ENCODE measurements at places on chromosomes 13 and 19. TPM values are rescaled to one million over a fixed set of nuclear protein-coding genes. Genes with fewer than 3 reads are reported as not detected.

DNA sequence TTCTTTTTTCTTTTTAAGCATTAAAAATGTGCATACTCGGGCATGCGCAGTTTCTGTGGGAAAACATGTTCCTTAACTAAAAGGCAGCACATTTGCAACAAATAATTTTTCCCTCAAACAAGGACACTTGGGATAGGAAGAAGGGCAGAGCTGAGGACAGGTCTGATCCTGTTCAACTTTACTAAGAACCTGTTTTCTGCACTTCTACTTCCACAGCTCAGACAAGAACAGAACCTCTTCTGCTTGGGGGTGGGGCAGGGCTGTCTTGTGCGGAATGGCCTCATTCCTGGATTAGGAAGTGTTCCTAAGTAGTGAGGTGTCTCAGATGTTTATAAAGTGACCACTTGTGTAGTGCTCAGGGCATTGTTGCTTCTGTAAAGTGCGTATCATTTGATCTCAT lies 18.3 kb downstream of the SAFB start:
- peaks cover 20% of the 10 kb centered on the region for H3K4me1 ChIP-seq
- H3K36me3 ChIP-seq, result peaks cover 32% of the 10 kb centered on the region
- no peak for DNase-seq
- H3K27ac ChIP-seq, result no peak overlapping the region

DNA sequence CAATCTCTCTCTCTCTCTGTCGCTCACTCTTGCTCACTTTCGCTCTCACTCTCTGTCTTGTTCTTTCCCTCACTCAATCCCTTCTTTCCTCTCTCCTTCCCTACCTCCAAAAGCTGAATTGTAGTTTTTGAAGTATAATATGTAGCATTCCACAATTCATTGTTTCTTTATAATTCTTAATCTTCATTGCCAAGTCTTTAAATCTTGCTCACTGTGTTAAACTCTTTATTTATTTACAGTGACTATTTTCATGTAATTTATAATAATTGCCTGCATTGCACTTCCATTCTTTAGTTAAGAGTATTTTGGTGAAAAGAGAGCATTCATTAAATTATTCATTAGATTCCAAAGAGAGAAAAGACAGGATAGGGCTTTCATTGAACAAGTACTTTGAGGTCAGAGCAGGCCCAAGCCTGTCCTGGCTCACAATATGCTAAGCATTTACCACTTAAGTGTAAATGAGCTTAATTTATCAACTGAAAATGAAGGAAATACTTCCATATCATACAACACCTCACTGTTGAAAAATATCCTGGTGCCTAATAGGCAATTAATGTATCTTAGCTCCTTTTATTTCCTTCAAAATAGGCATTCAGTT lies 257.4 kb upstream of the SLITRK1 start:
- no peak for DNase-seq
- H3K4me1 ChIP-seq, result peaks cover 15% of the 10 kb centered on the region
- no peak overlapping the region for H3K4me3 ChIP-seq
- H3K27ac ChIP-seq, result peak overlapping the region; percentile 34
- H3K27me3 ChIP-seq, result no peaks in the 10 kb centered on the region

GRCh38 chr19:52343548-52343947 lies 7.5 kb downstream of the ZNF610 start:
- peak; percentile 68 for DNase-seq
- H3K4me3 ChIP-seq, result no peak overlapping the region
- H3K36me3 ChIP-seq, result peaks cover 9% of the 10 kb centered on the region
- H3K27me3 ChIP-seq, result no peaks in the 10 kb centered on the region

GRCh38 chr19:8441725-8442544 lies 2.8 kb upstream of the HNRNPM start:
- no peaks in the 10 kb centered on the region for H3K27me3 ChIP-seq
- no peak overlapping the region for H3K27ac ChIP-seq
- peaks cover 8% of the 10 kb centered on the region for H3K36me3 ChIP-seq
- no peak for DNase-seq
- no peak overlapping the region for H3K4me3 ChIP-seq

RASL11A gene
- 3.3 TPM for total RNA-seq

GPR12 gene
- not detected for total RNA-seq

C13orf42 gene
- not detected for total RNA-seq

- peak overlapping the region; percentile 100 for H3K4me3 ChIP-seq
- peak overlapping the region; percentile 99 for H3K27ac ChIP-seq
- no peaks in the 10 kb centered on the region for H3K27me3 ChIP-seq
- H3K4me1 ChIP-seq, result peaks cover 25% of the 10 kb centered on the region
- peaks cover 17% of the 10 kb centered on the region for H3K36me3 ChIP-seq
Measured at GRCh38 chr19:36489920-36490415, 607 bp upstream of the ZNF566 start.

DNA sequence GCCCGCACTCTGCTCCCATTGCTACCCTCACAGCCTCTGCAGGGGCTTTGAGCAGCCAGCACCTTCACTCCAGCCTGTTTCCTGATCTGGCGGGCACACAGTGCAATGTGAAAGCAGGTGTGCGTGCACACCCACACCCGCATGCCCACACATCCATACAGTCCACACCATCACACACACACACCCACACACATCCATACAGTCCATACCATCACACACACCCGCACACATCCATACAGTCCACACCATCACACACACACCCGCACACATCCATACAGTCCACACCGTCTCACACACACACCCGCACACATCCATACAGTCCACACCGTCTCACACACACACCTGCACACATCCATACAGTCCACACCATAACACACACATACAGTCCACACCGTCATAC lies 28.0 kb downstream of the PIAS4 start:
- DNase-seq, result no peak
- no peaks in the 10 kb centered on the region for H3K36me3 ChIP-seq
- no peaks in the 10 kb centered on the region for H3K27me3 ChIP-seq
- H3K4me1 ChIP-seq, result no peaks in the 10 kb centered on the region
- H3K4me3 ChIP-seq, result no peak overlapping the region

IRS2 gene
- 1.1 TPM for total RNA-seq

GRCh38 chr13:107447591-107447990 lies 767.7 kb downstream of the LIG4 start:
- no peak overlapping the region for H3K4me3 ChIP-seq
- no peak overlapping the region for H3K27ac ChIP-seq
- DNase-seq, result no peak
- no peaks in the 10 kb centered on the region for H3K27me3 ChIP-seq

PRSS57 gene
- total RNA-seq, result not detected

PRR36 gene
- total RNA-seq, result not detected

F10 gene
- not detected for total RNA-seq

DNA sequence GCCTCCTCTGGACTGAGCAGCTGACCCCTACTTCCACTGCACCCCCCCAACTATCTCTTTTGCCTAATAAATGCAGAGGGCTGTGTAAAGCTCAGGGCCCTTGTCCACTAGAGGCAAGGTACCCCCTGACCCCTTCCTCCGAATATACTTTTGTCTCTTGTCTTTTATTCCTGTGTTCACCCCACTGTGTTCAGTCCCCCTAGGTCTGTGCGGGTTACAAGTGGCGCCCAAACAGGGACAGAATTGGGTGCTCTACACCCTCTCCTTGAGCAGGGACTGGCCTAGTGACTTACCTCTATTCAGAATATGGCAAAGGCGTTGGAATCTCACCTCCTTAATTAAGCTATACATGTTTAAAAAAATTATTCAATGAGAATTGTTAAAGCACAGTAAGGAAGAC lies 15.0 kb downstream of the ZNF350 start:
- H3K4me1 ChIP-seq, result no peaks in the 10 kb centered on the region
- no peak overlapping the region for H3K27ac ChIP-seq
- no peaks in the 10 kb centered on the region for H3K27me3 ChIP-seq
- DNase-seq, result no peak

GRCh38 chr13:24038405-24038804 lies 122.1 kb upstream of the SPATA13 start:
- H3K27ac ChIP-seq, result peak overlapping the region; percentile 21
- no peaks in the 10 kb centered on the region for H3K36me3 ChIP-seq
- DNase-seq, result no peak

GRCh38 chr13:98664047-98664446 lies 87.1 kb upstream of the STK24 start:
- peaks cover 23% of the 10 kb centered on the region for H3K27me3 ChIP-seq
- H3K4me3 ChIP-seq, result no peak overlapping the region
- no peaks in the 10 kb centered on the region for H3K4me1 ChIP-seq
- no peak overlapping the region for H3K27ac ChIP-seq
- no peaks in the 10 kb centered on the region for H3K36me3 ChIP-seq
- no peak for DNase-seq

DNA sequence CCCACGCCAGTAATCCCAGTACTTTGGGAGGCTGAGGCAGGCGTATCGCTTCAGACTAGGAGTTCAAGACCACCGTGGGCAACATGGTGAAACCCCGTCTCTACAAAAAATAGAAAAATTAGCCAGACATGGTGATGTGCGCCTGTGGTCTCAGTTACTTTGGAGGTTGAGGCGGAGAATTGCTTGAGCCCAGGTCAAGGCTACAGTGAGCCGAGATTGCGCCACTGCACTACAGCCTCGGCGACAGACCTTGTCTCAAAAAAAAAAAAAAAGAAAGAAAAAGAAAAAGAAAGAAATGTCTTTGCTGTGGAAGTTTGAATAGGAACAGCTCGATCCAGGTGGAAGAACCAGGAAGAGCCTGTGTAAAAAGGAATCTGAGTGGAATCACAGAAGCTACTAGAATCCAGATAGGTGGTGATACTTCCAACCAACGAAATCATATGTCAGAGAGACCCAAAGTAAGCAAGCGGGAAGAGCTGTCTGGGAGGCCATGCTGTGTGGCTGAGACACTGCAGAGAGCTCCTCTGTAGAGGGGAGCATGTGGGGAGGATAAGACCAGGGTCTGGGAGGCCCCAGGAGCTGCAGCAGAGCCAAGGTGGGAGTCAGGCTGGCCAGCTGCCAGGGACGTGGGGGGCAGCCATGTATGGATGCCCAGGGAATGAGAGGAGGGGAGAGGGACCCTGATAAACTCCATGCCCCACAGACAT lies 21.1 kb downstream of the LATS2 start:
- H3K4me1 ChIP-seq, result peaks cover 24% of the 10 kb centered on the region
- no peak overlapping the region for H3K4me3 ChIP-seq
- H3K36me3 ChIP-seq, result peaks cover 4% of the 10 kb centered on the region

DNA sequence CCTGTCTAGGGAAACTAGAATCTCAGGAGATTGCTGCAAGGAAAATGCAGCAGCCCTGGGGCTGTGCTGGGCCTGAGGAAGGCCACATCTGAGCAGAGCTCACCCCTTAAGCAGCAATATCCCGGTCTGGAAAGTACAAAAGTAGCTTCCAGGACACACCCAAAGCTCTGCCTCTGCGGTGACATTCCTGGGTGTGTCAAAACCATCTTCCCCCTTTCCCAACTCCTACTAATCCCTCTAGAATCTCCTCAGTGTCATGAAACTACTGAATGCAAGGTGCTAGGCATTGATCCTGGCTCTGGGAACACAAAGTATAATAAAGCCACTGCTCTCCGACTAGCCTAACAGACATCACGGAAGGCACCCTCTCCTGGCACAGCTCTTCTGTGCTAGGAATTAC lies 5.0 kb downstream of the PBX4 start:
- peak overlapping the region; percentile 87 for H3K27ac ChIP-seq
- no peak for DNase-seq
- H3K4me1 ChIP-seq, result peaks cover 38% of the 10 kb centered on the region
- peak overlapping the region; percentile 85 for H3K4me3 ChIP-seq
- H3K36me3 ChIP-seq, result peaks cover 6% of the 10 kb centered on the region
- H3K27me3 ChIP-seq, result no peaks in the 10 kb centered on the region

- H3K4me3 ChIP-seq, result no peak overlapping the region
- no peak overlapping the region for H3K27ac ChIP-seq
- no peak for DNase-seq
- no peaks in the 10 kb centered on the region for H3K27me3 ChIP-seq
- no peaks in the 10 kb centered on the region for H3K36me3 ChIP-seq
- H3K4me1 ChIP-seq, result no peaks in the 10 kb centered on the region
Measured at GRCh38 chr13:64413529-64413928, 2816.6 kb downstream of the PCDH9 start.

DNA sequence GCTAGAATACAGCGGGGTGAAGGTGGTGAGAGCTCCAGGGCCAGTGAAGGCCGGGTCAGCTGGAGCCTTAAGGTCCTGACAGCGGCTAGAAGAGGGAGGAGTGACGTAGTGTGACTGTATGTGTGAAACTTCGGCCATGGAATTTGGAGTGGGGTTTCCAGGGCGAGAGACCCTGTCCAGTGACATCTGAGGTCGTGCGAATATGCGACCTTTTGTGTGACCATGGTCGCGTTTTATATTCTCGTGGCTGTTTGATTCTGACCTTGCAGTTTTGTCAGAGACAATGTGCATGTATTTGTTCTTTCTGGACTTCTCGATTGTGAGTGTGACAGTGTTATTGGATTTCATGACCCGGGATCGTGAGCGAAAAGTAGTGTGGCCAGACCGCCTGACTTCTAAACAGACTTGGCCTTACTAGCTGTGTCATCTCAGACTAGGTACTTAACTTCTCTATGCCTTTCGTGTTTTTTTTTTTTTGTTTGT lies 405 bp upstream of the ZNF569 start:
- peaks cover 28% of the 10 kb centered on the region for H3K4me1 ChIP-seq
- peaks cover 27% of the 10 kb centered on the region for H3K36me3 ChIP-seq
- DNase-seq, result no peak
- H3K27ac ChIP-seq, result peak overlapping the region; percentile 91
- peak overlapping the region; percentile 97 for H3K4me3 ChIP-seq

TMED1 gene
- 15.2 TPM for total RNA-seq

DNA sequence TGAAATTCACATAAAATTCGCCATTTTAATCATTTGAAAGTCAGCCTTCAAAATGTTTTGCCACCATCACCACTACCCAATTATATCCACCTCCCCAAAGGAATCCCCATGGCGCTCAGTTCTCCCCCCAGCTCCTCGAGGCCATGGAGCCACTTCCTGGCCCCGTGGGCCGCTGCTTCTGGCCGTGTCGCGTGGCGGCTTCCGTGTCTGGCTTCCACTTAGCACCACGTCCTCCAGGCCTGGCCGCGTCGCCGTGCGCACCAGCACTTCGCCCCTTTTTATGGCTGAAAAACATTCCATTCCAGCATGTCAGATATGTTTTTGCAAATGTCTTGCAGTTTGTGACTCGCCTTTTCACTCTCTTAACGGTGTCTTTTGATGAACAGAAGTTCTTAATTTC lies 46.7 kb upstream of the DCUN1D2 start:
- no peaks in the 10 kb centered on the region for H3K27me3 ChIP-seq
- peaks cover 6% of the 10 kb centered on the region for H3K36me3 ChIP-seq
- DNase-seq, result no peak
- no peaks in the 10 kb centered on the region for H3K4me1 ChIP-seq
- H3K4me3 ChIP-seq, result no peak overlapping the region
- H3K27ac ChIP-seq, result no peak overlapping the region

PSG2 gene
- not detected for total RNA-seq

All from natural killer cell treated with Interleukin-12 subunit alpha and Interleukin-12 subunit beta and Interleukin-15 and Interleukin-18, amount 100 ng/mL, for 72 hours (primary cell).